GM06990 (cell line): ENCODE measurements at places on chromosomes 6 and 20.
A peak's percentile ranks its signal among the peaks of the same experiment; 100 is the strongest.

GRCh38 chr6:43075670-43076463 is at the start of gene PTK7:
TSS of gene PTK7 (plus strand) at chr6:43076314. CDS start at chr6:43076489, 175 bp downstream.
- DNase-seq, result no peak

DNA sequence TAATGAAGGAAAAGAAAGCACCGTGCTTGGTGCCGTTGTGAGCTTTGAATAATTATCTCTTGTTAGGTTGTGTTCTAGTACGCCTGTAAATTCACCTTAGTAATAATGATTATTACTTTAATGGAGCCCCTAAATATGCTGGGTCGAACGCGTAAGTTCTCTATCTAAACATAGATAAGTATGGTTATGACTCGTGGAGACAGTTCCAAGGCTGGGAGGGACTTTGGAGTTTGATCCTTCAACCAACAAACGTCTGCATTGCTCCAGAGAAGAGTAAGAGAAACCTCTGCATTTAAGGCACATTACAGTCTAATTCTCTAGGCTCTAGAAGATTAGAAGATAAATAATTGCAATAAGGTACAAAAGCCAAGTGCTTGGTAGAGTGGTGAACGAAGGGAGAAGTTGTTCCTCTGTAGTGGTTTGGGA is 514 bp downstream of the ACOT13 start:
- no peak for DNase-seq

- DNase-seq, result no peak
Observed at GRCh38 chr20:55656231-55656775, 349.0 kb downstream of the CBLN4 start.

GRCh38 chr6:3571836-3572235 is 115.0 kb upstream of the SLC22A23 start:
- DNase-seq, result no peak

- DNase-seq, result no peak
Observed at GRCh38 chr20:19022791-19023448, 189.5 kb upstream of the SLC24A3 start.

GRCh38 chr6:160261991-160262680 is 3.5 kb upstream of the SLC22A2 start:
- DNase-seq, result no peak

GRCh38 chr6:145276756-145277155 is 458.6 kb downstream of the EPM2A start:
- DNase-seq, result no peak

- DNase-seq, result no peak
Observed at GRCh38 chr20:53735536-53736050, 142.0 kb upstream of the ZNF217 start.

GRCh38 chr20:39112178-39112743 is 150.1 kb downstream of the DHX35 start:
- DNase-seq, result no peak

- DNase-seq, result no peak
Observed at GRCh38 chr6:16204653-16205376, 33.6 kb upstream of the GMPR start.

DNA sequence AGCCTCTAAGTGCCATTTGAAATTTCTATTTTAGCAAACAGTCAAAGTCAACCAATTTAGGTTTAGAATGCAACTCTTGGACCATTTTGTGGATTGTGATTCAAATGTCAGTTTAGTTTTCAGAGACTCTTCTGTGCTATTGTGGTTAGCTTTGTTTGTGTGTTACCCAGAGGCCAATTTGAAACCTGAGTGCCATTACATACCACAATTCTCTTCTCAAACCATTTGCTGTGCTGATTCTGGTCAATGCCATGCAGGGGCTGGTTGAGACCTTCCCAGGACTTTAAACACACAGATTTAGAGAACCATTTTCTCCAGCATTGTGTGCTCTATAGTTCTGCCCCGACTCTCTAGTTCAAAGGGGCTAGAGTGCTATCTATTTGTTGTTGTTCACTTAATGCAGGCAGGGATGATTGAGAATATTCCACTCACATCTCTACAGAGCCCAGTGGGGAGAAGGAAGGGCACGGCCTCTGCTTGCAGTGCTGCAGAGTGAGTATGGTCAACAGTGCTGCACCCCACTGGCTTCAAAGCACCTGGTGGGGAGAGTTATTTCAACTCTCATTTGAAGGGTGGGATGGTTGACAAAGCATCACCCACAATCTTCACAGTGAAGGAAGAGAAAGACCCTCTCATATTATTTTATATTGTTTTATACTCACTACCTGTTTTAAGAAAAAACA is 738.2 kb downstream of the COL12A1 start:
- no peak for DNase-seq

GRCh38 chr6:25833136-25833535 is 1.3 kb upstream of the SLC17A1 start:
- DNase-seq, result no peak

- no peak for DNase-seq
Observed at GRCh38 chr6:163745536-163746400, 331.2 kb downstream of the QKI start.

- no peak for DNase-seq
Observed at GRCh38 chr6:169640351-169640852, 61.4 kb downstream of the WDR27 start.

GRCh38 chr6:6942831-6943230 is 164.9 kb upstream of the RREB1 start:
- peak; percentile 54 for DNase-seq

- no peak for DNase-seq
Observed at GRCh38 chr6:44270526-44271405, 516 bp downstream of the TMEM151B start.

- no peak for DNase-seq
Observed at GRCh38 chr20:20806121-20807095, 94.0 kb upstream of the RALGAPA2 start.

GRCh38 chr6:85756982-85757381 is 114.3 kb upstream of the SYNCRIP start:
- DNase-seq, result no peak

- DNase-seq, result no peak
Observed at GRCh38 chr6:149852180-149852579, 12.0 kb downstream of the LRP11 start.

DNA sequence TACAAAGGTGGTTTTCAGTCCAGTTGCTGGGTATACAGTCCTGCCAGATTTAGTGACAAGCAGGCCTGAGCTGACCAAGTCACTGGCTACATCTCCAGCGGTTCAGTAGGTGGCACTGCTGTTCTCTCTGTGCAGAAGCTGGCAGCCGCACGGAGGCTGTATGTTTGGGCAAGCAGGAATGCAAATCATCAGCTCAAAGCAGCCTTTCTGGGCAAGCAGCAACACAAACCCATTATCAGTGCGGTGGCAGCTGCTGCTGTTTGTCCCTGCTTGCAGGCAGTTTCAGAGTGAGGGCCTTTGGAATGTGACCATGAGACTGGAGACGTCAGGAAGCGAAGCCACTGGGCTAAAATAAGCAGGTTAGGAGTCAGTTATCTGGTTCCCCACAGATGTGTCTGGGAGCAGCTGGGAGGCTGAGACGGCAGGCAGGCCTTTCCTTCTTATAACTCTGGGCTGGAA is 72.5 kb downstream of the TXLNB start:
- peak; percentile 41 for DNase-seq

- DNase-seq, result no peak
Observed at GRCh38 chr6:162116902-162117525, 610.6 kb downstream of the PRKN start.

- DNase-seq, result no peak
Observed at GRCh38 chr20:61544910-61545889, 293.1 kb downstream of the CDH4 start.

DNA sequence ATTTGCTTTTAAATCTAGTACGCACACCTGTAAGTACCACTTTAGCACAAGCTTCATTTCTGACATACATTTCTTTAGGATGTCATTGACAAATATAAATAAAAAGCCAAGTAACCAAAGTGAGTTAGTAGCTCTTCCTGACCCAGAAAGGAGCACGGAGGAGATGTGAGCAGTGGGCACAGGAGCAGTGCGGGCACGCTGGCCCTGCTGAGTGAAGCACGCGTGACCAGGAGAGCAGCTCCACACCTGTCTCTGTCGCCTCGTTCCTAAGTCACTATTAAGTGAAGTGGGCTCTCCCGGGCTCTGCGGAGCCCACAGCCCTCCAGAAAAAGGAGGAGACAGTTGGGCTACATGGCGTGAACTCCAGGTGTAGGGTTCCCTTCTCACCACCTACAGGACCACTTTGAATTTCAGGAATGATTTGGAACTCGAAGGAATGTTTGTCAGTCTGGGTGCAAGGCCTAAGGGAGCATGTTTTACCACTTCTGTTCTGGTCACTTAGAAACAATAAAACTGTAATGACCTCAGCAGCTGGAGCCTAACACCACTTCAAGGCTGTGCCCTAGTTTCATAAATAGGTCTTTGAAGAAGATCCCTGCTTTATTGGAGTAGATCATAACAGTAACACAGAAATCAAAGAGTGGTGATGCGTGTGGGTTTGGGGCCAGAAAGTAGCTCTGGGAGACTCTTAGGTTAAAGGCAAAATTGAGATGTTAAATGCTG is 95.9 kb downstream of the FAM120B start:
- no peak for DNase-seq

DNA sequence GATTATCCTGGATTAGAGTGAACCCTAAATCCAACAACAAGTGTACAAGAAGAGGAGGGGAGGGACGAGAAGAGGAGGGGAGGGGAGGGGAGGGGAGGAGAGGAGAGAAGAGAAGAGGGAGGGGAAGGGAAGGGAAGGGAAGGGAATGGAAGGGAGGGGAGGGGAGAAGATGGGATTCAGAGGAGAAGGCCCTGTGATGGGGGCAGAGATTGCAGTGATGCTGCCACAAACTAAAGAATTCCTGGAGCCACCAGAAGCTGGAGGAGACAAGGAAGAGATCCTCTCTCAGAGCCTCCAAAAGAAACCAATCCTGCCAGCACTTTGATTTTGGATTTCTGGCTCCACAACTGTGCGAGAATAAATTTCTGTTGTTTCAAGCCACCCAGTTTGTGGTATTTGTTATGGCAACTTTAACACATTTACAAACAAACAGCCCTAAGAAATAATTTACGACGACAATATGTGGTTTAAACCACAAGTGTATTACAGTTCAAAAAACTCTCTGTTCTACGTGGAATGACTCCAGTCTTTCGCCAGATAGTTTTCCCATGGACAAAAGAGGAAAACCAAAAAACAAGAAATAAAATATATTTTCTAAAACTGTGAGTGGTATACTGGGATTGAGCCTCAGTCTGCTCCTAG is 235.4 kb downstream of the HDGFL1 start:
- DNase-seq, result no peak

DNA sequence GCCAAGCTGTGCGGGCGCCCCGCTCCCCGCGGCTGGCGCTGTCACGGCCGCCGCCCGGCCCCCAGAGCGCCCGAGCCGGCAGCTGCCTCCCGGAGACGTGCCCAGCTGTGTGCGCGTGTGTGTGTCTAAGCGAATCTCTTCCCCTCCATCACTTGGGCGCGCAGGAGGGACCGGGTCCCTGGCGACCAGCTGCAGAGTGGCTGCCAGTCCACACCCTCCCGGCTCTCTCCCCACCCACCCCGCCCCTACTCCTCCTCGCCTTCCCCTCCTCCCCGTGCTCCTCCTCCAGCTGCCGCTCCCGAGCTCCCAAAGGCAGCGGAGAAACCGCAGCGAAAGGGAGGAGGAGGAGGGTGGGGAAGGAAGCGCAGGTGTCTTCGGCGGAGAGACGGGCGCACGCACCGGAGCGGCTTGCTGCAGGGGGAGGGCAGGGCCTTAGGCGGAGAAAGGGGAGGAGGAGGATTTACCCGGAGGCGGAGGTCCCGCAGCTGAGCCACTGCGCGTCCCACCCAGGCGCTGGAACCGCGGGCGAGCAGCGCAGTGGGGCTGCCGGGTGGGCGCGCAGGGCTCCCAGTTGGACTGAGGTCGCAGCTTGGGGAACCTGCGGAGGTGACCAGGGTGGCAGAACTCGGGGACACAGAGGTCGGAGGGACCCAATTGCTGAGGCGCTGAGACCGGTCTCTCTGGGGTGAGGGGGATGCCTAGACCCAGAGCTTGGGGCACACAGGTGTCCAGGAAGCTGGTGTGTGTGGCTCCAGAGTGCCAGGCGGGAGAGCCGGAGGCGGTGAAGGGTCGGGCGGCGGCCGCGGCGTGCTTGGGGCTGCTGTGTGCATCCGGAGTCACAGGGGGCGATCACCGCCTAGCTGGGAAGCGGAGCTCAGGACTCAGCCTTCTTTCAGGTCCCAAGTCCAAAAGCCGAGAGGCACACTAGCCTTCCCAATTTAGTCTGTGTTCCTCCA is at the start of gene HS3ST5:
Gene HS3ST5, minus strand, starts transcription at position 198 of the 956 bp plus-strand sequence. CDS start 280,178 bp downstream, outside the sequence.
- DNase-seq, result peak; percentile 43

GRCh38 chr6:79215213-79215824 is 19.2 kb downstream of the HMGN3 start:
- no peak for DNase-seq

DNA sequence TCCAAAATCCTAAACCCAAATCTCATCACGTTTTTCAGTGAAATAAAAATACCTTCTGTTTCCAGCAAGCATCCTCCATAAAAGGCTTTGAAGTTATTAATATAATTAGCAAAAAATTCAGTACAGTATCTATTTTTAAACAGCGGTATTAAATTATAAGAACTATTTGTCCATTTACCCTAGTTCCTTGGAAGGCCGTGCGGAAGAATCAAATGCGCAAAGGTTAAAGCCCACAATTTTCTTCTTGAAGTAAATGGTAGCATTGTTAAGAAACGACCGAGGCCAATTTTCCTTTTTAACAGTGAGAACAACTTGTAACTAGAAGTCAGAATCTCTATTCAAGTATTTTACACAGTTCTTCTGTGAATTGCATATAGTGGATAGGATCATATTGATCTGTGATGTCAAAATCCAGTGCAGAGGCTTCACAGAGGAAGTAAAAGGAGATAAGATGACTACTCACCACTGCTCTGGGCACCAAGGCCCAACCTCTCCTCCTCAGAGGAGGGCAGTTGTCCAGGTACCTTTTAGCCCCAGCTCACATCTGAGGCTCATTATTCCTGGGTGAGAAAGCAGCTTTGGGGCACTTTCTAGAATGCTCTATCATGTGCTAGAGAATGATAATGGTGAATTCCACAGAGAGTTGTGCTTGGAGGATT is 36.3 kb downstream of the TNFAIP3 start:
- DNase-seq, result no peak

DNA sequence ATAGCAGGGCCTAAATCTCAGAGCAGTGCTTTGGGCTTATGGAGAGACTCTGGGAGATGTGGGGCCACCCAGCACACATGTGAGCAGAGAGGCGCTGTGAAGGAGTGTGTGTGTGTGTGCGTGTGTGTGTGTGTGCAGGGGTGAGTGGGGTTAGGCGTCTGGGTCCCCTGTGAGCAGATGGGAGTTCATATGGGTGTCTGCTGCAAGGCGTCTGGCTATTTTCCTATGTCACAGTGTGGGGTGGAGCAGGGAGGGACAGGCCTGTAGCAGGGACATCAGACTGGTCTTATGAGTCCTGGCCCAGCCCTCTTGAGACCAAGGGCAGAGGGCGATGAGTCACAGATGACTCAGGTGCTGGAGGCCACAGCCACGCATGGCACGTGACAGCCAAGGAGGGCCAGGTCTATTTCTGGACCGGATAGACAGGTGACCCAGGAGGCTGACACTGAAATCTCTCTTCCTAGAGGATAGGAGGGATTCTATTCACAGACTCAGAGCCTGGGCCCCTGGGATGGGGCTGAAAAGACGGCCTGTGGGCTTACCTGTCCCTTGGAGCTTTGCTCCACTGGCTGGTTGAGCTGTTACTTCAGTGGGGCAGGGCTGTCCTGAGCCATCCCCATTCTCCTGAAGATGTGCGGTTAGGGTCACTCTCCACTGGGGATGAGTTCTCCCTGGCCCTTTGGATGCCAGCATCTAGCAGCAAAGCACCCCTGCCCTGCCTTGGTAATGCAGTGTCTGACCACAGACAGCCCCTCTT is 28.9 kb downstream of the VEGFA start:
- no peak for DNase-seq
